GM12891 (cell line): ENCODE measurements at places on chromosomes 1 and 21.

DNA sequence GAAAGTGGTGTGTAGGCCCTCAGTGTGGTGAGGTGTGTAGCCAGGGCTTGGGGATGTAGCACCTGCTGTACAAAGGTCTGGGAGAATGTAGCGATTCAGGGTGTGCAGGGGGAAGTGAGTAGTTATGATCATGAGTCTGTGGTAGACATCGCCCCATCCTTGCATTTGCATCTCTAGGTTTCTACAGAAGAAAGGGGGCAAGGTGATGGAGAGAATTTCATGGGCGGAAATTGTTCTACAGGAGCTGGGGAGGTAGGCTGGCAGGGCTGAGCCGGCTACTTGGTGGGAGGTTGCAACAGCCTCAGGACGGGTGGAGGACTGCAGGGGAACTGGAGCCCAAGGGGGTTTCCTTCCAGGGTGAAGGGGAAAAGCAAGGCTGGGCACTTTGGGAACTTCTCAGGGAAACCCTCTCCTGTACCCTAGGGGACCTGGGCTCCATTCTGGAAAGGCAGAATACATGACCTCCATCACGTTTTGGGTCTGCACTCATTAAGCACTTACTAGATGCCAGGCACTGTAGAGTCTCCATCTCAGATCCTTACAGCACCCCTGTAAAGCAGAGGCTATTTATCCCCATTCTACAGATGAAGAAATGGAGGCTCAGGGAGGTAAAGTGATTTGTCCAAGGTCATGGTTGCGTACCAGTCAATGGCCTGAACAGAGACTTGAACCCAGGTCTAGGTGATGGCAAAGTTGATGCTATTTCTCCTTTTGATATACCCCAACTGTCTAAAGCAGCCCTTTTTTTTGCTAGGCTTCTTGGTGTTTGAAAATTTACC is 14.5 kb upstream of the TNFRSF1B start:
- DNase-seq, result peak; percentile 53

GRCh38 chr1:117707371-117707770 is 101.5 kb downstream of the TENT5C start:
- DNase-seq, result no peak

- DNase-seq, result no peak
Observed at GRCh38 chr21:39188521-39189139, 5.4 kb upstream of the PSMG1 start.

- no peak for DNase-seq
Observed at GRCh38 chr1:228016181-228016510, 9.3 kb downstream of the WNT3A start.

GRCh38 chr21:43916076-43916475 is 51.1 kb downstream of the AGPAT3 start:
- DNase-seq, result no peak

- DNase-seq, result no peak
Observed at GRCh38 chr21:38797470-38797869, 8.3 kb upstream of the ETS2 start.

DNA sequence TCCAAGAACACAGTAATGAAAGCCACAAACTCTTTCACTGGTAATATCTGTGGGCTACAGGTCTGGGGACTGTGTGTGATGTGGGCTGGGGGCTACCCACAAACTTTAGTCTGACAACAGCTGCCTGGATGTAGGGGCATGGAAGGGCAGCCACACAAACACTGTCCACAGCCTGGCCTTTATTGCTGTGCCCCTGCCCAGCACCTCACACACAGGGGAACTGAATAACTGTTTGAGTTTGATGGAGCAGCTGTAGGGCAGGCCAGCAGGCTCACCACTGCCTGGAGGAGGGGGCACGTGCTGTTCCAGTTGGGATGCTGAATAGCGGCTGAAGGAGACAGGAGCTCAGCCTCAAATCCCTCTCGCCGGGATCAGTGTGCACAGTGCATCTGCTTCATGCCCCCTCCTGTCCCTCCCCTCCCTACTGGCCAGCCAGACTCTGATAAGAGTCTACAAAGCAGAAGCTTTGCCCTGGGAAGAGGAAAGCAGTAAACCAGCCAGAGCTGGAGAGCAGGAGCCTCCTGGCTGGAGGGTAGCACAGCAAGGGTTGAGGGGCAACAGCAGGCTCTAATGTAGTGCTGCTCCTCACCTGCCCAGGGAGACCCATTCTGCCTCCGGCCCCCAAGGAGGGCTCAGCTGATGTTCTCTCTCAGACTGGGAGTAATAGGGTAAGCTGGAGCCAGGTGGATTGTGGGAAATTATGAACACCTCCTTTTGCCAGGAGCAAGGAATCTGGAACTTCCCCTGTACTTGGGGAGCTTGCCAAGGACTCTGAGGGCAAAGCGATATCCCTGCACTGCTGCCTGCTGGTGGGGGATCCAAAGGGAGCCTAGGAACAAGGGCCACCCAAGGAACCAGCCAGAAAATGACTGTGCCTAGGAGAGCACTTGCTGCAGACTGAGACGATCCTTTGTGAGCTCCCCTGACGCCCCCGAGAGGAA is 70.2 kb upstream of the GOLT1A start:
- DNase-seq, result no peak

DNA sequence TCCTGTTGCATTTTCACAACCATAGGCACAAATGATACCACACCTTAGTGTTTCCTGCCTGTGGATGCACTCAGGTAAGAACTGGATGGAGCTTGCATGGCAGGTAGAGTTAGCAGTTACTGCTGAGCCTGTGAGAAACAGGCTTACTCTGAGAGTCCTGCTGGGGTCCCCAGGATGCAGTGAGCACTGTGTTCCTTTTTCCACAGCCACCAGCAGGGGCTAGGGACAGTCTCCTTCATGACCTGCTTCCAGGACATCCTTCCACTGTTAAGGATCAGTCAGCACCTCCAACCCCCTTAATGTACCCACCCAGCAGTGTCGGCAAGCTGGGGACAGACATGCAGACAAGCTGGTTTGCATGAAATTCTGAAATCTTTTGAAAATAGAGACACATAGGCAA is 16.3 kb downstream of the CAPN8 start:
- no peak for DNase-seq

DNA sequence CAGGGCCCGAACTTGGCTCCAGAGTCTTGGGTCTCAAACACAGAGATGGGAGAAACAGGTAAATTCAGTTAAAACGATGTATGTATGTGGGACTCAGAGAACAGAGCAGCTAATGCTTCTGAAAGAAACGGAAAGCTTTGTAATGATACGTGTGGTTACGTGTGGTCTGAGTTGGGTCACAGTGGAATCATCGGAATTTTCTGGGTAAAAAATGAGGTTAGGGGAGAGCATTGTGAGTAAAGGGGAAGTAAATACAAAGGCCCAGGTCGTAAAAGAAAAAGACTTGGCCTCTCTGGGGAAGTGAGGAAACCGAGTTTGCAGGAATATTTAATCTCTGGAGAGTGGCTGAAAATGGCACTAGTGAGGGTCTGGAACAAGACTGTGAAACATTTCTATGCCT is 8.3 kb downstream of the NHLH2 start:
- DNase-seq, result no peak

- no peak for DNase-seq
Observed at GRCh38 chr1:53317646-53318539, 10.0 kb downstream of the LRP8 start.

GRCh38 chr1:54475946-54476516 is 69.8 kb upstream of the SSBP3 start:
- no peak for DNase-seq

DNA sequence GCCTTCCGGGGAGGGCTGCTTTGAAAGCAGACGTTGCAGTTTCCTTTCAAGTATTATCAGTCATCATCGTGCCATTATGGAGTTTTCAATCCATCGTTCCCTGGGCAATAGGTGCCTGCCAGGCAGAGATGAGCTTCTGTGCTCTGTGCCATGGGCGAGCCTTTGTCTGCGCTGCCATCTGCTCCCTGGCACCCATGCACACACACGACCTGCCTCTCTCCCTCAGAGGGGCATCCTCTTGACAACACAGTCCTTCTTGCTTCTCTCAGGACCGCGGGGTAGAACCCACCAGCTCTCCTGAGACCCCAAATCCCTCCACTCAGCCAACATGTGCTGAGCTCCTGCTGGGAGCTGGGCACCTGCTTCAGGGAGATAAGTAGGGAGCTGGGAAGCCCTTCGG is 149.3 kb downstream of the HMGB4 start:
- no peak for DNase-seq

- DNase-seq, result no peak
Observed at GRCh38 chr1:15882665-15883064, 35.2 kb downstream of the SPEN start.

- no peak for DNase-seq
Observed at GRCh38 chr1:36783475-36783874, 250.8 kb downstream of the GRIK3 start.

- DNase-seq, result peak; percentile 20
Observed at GRCh38 chr1:104780470-104781078, 1030.9 kb downstream of the AMY1C start.

DNA sequence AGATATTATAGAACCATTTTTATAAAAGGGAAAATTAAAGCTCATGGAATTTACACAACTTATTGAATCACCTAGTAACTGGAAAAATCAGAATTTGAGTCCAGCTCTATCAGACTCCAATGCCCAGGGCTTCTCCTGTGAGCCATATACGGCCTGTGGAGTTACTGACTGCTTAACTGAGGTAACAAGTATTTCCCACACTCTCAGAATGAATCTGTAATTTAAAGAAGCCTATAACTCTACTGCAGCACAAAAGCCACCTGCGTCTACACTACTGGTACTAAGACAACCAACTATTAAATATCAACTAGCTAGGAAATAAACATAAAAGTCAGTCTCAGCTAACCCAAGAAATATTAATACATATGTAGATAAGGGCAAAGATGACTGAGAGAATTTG is 29.4 kb downstream of the SMYD3 start:
- DNase-seq, result no peak

- DNase-seq, result no peak
Observed at GRCh38 chr1:61951731-61952580, 209.7 kb downstream of the PATJ start.

DNA sequence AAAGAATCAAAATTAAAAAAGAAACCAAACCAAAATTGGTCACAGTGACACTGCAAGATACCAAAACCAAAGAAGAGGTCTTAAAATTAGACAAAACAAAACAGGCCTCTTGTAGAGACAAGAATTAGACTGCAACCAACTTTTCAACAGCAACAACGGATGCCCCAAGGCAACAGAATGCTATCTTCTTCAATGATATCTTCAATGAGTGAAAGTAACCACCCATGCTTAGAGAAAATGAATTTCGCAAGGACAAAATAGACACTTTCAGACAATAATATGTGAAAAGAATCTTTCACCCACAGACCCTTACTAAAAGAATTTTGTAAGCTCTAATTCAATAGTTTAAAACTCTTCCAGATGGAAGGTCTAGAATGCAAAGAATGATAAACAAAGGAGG is 41.7 kb downstream of the USP48 start:
- no peak for DNase-seq

DNA sequence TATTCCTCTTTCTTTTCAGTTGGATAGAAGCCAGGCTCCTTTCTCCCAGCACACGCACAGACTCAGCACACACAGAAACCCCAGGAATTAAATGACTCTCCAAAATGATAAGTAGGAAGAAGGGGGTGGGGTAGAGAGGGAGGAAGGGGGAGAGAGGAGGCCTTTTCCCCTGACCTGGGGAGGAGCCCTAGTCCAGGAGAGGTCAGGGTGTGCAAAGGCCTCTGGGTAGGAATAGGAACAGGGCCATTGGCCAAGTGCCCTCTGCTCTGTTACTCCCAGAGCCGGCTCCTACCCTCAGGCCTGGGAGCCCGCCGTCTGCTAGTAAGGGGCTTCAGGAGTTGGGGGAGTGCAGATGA is 35.6 kb upstream of the PUM1 start:
- no peak for DNase-seq

DNA sequence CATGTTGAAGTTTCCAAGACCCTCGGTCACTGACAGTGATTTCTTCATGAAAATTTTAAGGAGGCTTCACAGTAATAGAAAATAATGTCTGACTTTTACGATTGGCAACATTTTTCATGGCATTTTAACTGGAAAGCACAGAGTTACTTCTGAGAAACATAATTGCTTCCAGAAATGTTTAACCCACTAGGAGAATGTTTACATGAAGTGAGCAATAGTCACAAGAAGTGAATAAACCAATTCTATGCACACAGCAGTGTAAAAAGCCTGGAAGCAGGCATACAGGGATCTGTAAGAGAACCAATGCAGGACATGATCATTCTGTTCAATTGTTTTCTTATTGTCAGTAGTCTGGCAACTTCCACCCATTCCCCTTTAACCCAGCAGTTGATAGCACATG is 316.2 kb upstream of the CXADR start:
- no peak for DNase-seq

DNA sequence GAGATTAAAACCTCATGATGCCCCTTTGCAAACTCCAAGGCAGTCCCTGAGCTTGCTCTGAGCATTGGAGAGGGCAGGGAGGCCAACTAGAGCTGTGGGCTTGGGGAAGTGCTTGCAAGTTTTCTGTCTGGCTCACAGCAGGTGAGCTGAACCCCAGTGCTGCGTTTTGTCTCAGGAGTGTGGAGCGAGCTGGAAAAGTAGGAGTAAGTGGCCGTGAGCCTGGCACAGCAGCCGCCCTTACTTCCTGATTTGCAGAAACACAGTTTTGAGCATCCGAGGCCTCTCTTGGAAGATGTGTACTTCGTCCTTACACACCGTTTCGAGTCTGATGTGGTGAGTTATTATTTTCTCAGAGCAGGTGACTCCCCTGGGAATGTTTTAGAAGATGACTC is 221.2 kb upstream of the C1orf174 start:
- no peak for DNase-seq

- DNase-seq, result no peak
Observed at GRCh38 chr1:1245817-1246576, 525 bp downstream of the C1QTNF12 start.

GRCh38 chr1:1232208-1232795 is at the start of gene B3GALT6:
Gene B3GALT6 (plus strand): TSS chr1:1232237. CDS start chr1:1232279, 42 bp downstream.
- DNase-seq, result no peak

- DNase-seq, result no peak
Observed at GRCh38 chr1:82048596-82048995, 247.9 kb downstream of the ADGRL2 start.

DNA sequence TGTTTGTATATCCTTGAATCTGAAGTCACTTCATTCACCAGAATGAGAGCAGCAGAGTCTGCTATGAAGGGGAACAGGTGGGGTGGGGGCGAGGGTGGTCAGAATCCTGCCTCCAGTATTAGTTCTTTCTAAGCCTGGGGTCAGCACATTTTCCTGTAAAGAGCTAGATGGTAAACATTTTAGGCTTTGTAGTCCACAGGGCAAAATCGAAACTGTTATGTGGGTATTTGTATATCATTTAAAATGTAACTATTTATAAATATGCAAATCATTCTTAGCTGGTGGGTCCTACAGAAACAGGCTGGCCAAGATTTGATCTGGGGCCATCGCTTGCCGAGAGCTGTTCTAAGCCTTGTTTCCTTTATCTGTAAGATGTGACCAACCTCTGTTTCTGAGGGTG is 96.0 kb downstream of the IGSF21 start:
- DNase-seq, result no peak

- DNase-seq, result no peak
Observed at GRCh38 chr1:153968408-153968807, 706 bp downstream of the CREB3L4 start.

GRCh38 chr1:111778066-111778465 is 22.4 kb downstream of the DDX20 start:
- no peak for DNase-seq
